ENCODE measurements at places on chromosomes 13 and 19.

DNA sequence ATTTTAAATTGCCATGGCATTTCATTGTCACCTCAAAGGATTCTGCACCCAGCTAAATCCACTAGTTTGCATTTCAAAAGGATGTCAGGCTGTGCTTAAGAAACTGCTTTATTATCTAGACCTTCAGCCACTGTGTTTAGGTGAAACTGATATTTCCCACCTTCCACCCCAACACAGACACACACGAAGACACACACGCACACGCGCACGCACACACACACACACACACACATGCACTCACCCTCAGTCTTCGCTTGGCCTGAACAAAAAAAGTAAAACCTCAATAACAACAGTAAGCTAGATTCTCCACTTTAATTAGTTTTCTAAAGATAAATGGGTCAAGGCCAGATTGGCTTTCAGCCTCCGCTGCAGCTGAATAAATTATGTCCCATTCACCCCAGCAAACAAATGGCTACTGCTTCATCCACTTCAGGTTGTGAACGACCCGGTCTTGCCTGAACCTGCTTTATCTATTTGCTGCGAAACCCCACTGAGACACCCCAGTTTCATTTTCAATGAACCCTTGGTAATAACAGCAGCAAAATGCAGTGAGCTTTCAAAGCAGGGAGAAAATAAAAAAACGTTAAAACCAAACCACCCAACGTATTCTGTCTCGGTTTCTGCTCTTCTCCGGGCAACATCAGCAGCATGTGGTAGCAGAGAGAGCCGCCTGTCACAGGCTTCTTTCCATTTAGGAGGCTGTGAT is 166.8 kb downstream of the DCT start:
- no peak for DNase-seq

DNA sequence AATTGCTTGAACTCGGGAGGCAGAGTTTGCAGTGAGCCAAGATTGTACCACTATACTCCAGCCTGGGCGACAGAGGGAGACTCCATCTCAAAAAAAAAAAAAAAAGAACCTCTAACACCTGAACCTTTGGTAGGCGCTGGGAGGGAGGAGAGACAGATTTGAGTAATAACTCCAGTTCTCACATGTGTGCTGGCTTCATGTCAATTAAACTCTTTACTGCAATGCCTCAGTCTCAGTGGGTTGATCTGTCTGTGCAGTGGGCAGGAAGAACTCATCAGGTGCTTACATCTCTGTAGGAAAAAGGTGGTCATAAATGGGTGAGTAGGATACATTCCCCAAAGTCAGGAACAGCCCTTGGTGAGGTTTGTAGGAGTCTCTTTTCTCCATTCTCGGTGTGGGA is 85.1 kb upstream of the ABCC4 start:
- DNase-seq = no peak

- DNase-seq = no peak
Measured at GRCh38 chr19:35117799-35118198, 2.2 kb downstream of the FXYD3 start.

GRCh38 chr19:58374200-58374599 is 6.6 kb downstream of the ZNF837 start:
- no peak for DNase-seq

DNA sequence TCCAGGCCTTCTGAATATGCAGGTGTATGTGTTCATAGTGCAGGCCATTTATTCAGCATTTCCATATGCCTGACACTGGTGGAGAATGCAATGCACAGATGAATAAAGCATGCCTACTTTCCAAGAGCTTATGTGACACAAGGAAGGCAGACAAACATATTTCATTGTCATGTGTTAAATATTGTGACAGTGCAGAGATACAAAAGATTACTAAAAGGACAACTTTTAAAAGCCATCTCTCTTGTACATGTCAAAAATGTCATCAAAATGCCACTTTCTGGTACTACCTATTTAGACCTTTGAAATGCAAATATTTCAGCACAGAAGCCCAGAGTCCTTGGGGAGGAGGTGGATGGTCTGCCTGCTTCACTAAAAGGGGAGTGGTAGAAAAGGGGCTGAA is 254.5 kb downstream of the FGF14 start:
- no peak for DNase-seq

DNA sequence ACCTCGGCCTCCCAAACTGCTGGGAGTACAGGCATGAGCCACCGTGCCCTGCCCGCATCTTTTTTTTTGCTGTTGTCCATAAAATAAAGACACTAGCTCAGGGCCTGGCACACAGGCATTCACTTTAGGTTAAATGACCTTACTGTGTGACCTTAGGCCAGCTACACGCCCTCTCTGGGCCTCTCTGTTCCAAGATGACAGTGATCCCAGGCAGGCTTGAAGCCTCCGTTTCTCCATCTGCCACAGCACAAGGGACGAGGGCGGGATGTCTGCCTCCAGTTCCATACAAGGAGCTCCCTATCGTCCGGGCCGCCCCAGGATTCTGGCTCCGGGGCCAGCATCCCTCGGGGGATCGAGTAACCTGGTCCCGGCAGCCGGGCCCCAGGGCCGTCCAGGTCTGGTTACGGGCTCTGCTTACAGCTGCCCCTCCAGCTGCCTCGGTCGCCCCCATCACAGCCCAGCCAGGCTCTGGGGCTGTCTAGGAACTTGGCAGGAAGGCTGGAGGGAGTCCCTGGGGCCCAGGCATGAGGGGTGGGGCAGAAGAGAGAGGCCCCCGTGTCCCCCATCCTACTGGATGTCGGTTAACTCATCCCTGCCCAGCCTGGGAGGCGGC is 11.9 kb upstream of the SEMA6B start:
- DNase-seq = no peak

DNA sequence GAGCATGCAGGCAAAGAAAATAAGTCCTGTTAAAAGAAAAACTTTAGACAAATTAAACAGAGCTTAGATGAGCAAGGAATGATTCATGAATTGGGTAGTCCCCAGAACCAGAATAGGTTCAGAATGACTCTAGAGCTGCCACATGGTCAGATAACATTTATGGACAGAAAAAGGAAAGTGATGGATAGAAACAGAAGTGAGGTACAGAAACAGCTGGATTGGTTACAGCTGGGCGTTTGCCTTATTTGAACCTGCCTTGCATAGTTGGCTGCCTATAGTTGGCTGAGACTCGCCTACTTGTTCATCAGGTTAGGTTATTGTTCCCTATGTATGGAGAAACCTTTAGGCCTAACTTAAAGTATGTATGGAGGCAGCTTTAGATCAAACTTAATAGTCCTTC is 35.4 kb downstream of the WDFY2 start:
- no peak for DNase-seq

- no peak for DNase-seq
Measured at GRCh38 chr19:33419788-33420130, 46.2 kb downstream of the CEBPG start.

DNA sequence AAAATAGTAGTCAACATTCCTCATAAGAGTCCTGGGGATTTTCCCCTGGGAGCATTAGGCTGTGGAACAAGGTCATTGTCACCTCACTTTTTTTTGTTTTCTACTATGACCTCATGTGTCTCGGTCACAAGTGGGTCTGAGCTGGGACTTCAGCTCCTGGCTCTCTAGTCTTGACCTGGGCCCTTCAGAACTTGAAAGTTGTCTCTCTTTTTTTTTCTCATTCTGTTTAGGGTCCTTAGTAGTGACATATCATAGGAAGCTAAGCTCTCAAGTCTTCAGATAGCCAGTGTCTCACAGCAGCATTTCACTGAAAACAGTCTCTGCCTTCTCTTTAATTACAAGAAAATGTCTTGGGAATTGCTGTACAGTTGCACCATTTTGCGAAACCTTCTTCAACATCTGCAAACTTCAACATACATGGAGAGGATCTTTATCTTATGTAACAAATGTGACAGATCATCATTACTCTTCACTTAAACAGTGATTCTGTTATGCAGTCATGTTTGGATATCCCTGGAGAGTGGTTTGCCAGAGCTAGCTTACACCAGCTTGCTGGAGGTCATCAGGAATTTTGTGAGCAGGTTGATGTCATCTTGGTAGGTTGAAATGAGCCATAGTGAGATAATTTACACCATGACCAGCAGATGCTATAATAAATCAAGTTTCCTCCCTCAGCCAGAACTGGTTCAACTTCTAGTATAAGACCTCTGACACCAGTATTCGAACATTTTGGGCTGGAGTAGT is 131.5 kb downstream of the GPC5 start:
- DNase-seq = no peak

- no peak for DNase-seq
Measured at GRCh38 chr13:66530686-66531085, 699.5 kb downstream of the PCDH9 start.

- no peak for DNase-seq
Measured at GRCh38 chr19:27993619-27994570, 1219.1 kb downstream of the UQCRFS1 start.

DNA sequence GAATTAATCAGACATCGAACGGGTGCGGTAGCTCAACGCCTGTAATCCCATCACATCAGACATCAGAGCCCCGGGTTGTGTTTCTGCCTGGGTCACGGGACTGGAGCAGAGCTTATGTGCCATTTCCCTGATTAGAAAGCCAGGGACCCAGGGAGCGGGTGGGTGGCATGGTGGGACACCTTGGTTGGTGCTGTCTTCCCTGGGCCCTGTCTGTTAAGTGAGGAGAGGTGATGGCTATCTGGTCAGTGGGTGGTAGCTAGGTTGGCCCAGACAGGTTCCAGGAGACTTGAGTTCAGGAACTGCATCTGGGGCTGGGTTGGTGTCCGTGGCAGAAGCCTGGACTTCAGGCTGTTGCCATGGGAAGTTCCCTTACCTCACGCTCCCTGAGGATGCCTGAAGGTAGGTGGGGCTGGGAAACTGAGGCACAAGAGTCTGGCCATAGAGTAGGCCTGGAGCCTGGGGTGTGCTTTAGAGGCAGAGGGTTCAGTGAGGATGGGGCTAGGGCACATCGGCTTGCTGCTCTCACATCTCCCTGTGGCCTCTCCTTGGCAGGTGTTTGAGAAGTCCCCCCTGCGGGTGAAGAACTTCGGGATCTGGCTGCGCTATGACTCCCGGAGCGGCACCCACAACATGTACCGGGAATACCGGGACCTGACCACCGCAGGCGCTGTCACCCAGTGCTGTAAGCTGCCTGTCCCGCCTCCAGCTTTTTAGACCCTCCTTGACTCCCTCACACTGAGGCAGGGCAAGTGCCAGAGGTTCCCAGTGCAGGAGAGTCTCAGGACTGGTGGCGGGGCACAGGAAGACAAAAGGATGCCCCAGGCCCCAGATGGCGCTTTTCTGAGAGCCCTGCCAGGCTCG is 2.1 kb downstream of the RPL18A start:
- DNase-seq = no peak

DNA sequence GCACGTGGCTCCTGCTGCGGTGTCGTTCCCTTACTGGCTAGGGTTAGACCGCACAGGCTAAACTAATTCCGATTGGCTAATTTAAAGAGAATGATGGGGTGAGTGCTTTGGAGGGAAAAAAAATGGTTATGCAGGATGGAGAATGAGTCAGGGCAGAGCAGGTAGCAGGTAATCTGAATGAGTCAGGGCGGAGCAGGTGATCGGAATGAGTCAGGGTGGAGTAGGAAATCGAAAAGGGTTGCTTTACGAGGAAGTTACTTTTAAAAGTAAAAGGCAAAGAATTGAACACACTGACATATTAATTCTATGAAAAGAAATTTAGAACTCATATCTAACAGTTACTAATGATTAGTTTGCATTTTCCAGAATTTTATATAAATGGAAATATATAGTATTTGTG is 335.5 kb downstream of the FOXO1 start:
- DNase-seq = no peak

DNA sequence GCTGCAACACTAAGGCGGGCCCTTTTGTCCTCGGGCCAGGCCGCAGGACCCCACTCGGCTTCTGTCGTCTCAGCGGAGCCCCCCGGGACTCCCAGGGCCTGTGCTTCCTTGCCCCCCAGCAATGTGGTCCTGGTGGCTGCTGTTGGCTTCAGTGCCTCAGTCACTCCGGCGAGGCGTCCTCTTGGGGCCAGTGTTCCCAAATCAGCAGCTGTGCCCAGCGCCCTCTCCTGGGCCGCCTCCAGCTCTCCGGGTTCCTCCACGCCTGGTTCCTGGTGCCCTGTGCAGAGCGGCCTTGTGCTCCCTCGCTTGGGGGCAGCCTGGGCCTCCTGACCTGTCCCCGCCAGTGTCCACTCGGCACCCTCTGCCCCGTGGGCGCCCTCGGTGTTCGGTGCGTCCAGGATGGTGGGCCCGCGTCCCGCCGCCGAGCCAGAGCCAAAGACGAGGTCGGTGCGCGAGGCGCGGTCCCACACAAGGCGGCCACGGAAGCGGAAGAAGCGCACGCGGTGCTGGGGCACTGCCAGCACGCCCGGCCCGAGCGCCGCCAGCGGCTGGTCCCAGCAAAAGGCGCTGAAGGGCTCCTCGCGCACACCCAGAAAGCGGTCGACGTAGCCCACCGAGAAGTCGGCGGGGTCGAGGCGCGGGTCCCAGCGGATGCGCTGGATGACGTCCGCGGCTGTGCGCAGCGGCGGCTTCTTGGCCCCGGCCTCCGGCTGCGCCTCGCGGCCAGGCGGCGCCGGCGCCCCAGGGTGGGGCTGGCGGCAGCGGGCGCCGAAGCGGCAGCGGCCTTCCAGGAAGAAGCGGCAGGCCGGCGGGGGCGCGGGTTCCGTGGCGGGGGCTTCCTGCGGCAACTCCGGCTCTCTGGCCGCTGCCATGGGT is 685 bp downstream of the LENG9 start:
- DNase-seq = peak; percentile 45

DNA sequence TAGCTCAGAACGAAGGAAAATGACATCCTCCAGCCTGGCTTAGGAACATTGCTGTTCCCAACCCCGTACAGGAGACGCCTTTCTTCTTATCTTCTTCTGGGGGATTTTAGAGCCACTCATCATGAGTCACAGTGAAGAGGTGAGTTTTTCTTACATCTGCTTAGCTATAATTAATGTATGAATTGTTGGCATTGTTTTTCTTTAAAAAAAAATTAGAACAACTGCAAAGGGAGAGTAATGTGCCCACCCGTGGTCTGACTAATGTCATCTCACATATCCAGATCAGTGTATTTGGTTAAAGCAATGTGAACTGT is 310.6 kb upstream of the TSHZ3 start:
- DNase-seq = no peak

DNA sequence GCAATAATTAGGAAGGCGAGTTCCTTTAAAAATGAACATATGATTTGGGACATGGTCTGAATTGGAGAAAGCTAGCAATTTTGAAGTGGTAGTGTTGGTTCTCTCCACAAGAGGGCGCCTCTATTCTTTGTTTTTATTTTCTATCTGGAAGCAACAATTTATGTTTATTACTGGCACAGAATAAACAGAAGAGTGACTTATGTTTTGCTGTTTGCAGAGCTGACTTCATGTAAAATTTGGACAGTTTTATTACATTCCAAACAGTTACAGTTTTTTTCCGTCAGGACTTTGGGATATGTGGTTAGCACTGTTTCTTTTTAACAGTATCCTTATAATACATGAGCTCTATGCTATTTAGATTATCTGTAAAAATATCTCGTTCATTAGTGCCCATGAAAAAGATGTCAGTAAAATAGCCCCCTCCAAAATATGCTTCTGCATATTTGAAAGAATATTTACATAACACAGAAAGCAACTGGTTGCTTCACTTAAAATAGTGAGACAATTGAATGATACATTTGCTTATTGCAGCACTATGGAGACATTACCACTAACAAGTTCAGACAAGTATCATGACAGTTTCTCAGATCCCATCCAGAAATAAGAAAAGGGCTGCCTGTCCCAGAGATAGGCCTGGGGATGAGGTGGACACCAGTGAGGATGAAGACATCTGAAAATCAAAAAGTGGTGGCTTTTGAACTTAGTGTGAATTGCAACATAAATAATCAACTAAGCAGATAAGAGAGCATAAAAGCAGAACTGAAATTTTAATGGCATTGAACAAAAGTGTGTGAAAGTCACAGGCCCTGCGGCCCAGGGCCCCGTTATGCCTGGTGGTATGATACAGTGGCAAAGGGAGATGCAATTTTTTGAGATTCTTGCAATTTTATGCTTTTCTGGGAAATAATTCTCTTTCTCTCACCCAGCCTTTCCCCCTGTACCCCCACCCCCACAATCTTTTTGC is 32.3 kb upstream of the FGF9 start:
- DNase-seq = no peak

Measured in activated CD8-positive, alpha-beta memory T cell treated with anti-CD3 and anti-CD28 coated beads for 48 hours (primary cell).